ENCODE measurements at places on chromosomes 3 and 15.

DNA sequence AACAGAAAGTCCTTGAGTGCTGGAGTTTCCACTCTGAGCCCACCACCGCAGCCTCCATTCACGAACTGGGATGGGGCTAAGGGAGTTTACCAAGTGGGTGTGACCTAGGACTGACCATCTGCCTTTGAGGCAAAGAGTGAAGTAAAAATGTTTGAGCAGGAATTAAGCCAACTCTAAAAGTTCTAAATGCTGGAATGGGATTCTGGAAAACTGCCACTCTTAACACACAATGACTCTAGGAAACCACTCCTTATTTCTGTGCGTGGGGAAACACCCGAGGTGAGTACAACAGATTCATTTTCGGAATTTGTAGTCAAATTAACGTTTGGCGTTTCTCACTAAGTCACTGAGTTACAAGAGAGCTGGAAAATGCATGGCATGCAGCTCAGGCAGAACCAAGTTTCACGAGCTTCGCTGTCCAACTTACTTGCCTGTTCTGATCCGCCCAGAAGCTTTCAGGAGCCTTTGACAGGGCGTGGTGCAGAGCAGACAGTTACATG is 31.6 kb downstream of the ISL2 start:
- no peak for DNase-seq

- DNase-seq = no peak
These were observed 10.2 kb upstream of the HTR3C start for GRCh38 chr3:184042617-184043016.

DNA sequence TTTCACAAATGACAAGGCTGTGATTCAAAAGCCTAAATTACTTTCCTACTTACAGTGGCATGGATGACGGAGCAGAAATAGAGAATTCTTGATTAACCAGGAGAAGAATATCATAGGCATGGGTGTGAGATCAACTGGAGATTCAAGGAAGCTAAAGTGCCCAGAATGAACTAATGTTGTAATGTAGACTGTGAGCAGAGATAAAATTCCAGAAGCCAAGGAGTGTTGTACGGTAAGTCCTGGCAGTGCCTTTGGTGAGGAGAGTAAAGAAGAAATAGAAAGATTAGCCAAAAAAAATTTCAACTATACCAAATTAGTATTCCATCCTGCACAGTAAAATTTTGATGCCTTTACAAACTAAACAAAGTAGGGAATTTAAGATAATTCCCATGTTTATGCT is 75.9 kb downstream of the ZBTB20 start:
- no peak for DNase-seq

- DNase-seq = no peak
These were observed 653.6 kb downstream of the NLGN1 start for GRCh38 chr3:174051191-174051590.

DNA sequence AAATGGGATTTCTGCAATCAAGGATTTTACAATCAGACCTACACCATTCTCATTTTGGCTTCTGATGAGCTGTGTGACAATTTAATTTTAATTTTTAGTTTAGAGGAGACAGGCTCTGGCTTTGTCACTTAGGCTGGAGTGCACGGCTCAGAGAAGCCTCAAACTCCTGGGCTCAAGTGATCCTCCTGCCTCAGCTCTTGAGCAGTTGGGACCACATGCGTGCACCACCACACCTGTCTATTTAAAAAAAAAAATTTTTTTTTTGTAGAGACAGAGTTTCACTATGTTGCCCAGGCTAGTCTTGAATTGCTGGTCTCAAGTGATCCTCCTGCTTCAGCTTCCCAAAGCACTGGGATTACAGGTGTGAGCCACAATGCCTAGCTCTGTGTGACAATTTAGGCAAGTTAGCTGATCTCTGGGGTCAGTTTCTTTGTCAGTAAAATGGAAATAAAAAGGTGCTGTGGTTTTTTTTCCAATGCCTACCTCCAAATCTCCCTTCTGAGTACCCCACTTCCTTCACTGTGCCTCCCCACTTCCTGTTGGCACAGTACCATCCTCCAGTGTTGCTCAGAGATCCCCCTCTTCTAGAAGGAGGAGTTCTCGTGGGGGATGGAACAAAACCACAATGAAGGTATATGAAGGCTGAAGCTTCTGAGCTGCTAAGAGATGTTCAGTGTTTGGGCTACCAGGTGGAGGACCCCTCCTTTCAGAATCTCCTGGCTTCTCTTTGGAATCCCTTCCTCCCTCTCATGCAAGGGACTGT is 54.1 kb upstream of the GSK3B start:
- no peak for DNase-seq

DNA sequence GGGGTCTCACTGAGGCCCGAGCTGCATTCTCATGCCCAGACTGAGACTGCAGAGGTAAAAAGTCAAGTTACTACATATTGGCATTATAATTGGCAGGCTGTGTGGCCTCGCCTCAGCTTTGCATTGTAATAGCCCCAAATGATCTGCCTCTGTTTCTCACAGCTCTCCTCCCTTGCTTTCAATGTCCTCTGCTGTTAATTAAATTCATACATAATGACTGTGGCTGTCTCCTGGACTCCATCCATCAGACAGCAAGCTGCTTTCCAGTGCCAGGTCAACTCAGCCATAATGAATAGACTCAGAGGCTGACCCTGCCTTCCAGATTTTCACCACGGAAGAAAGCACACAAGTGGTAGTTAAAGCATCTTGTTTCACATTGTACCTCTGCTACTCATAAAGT is 7.6 kb upstream of the RTP4 start:
- DNase-seq = peak; percentile 25

DNA sequence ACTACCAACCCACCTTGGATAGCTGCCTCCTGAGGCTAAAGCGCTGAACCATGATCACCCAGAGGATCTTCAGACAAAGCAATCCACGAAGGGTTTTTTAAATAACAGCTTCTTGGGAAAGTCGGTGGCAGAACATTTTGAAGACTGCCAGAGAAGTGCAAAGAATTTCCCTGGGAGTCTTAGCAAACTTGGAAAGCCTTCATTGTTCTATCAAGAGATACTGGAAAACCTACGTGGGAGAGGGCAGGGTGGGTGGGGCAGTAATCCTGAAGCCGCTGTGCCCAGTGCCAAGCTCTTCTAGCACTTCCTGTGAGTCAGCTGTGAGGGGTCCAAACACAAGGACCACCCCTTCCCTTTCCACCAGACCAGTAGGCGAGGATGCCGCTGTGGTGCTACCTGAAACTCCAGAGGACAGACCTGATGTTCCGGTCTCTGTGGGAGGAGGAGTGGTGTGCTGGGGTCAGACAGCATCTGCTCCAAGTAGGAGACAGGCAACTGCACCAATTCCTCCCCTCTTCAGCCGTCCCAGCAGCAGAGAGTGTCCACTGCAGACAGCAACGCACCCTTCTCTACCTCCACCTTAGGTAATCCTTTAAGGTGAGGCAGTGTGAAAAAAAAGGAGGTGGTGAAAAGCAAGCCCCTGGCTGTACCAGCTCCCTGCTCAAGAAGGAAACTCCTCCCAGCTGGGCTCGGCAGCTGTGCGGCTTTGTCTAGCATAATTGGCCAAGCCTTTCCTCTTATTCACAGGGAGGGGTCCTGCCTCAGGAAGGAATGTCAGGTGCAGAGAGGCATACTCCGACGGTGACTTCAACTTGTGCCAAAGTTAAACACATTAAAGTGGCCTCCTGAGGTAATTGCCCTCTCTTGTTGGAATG is 99.0 kb downstream of the TMCC1 start:
- peak; percentile 17 for DNase-seq

GRCh38 chr15:74812533-74812932 is at the start of gene LMAN1L:
Gene LMAN1L (plus strand): TSS chr15:74812835. CDS start chr15:74812855, 20 bp downstream.
- DNase-seq = no peak

GRCh38 chr3:105322570-105323273 is 44.0 kb upstream of the ALCAM start:
- peak; percentile 14 for DNase-seq

DNA sequence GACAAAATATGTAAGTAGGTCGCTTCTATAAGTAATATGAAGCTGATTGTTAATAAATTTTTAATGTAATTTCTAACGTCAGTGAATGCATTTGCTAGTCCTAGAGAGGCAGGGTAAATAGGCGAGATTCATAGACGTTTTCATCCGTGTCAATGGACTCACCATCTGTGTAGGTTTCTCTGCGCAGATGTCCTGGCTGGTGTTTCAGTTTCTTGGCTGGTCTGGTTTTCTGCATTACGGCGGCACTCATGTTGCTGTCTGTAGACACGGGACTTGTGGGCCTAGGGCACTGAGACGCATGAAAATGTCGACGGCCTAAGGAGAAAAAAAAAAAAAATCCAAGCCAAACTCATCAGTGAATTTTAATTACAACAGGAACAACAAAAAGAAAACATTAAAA is 1153.3 kb downstream of the ROBO1 start:
- DNase-seq = no peak

DNA sequence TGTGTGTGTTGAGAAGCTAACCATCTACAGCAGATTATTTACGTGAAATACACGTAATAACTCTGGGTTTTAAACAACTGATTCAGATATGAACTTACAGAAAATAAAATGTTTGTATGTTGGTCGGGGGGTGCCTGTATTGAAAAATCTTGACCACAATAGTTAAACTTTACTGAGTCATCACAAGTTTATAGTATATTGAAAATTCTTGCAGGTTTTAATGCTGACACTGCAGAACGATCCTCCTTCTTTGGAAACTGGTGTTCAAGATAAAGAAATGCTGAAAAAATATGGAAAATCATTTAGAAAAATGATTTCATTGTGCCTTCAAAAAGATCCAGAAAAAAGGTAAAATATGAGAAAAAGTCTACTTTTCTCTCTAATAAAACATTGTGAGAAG is 41.3 kb upstream of the SLC22A13 start:
- peak; percentile 9 for DNase-seq

DNA sequence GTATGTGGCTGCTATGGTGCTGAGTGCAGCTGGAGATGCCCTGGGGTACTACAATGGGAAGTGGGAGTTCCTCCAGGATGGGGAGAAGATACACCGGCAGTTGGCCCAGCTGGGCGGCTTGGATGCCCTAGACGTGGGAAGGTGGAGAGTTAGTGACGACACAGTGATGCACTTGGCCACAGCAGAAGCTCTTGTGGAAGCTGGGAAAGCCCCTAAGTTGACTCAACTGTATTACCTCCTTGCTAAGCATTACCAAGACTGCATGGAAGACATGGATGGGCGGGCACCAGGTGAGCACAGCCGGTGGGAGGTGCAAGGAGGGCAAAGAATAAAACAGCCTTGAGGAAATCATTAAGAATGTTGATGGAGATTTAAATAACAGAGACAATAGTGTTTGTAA is 2.9 kb downstream of the ADPRH start:
- DNase-seq = no peak

- DNase-seq = no peak
These were observed 43.5 kb downstream of the KLF15 start for GRCh38 chr3:126313580-126314304.

DNA sequence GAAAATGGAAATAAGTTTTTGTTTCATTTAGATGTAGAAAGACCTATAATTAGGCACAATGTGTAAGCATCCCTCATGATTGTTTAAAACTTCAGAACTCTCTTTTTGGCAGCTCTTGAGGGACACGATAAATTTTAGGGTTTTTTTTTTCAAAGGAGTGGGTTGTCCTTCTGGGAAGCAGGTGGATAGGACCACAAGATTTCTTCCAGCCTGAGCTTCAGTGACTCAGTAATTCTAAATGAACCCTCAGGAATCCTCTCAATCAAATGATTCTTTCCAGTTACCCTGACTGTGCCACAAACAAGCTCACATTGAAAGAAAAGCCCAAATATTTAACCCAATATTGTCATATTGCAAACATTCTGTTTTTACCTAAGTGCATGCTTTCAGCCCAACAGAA is 45.1 kb downstream of the COL8A1 start:
- DNase-seq = no peak

GRCh38 chr15:72593838-72594237 is 60.7 kb upstream of the GOLGA6B start:
- DNase-seq = no peak

DNA sequence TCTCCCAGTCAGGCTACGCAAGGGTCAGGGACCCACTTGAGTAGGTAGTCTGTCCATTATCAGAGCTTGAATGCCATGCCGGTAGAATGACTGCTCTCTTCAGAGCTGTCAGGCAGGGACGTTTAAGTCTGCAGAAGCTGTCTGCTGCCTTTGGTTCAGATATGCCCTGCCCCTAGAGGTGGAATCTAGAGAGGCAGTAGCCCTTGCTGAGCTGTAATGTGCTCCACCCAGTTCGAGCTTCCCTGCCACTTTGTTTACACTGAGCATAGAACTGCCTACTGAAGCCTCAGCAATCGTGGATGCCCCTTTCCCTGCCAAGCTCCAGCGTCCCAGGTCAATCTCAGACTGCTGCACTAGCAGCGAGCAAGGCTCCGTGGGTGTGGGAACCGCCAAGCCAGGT is 57.5 kb upstream of the SETMAR start:
- no peak for DNase-seq

GRCh38 chr15:66515901-66516322 is 10.8 kb downstream of the ZWILCH start:
- no peak for DNase-seq

DNA sequence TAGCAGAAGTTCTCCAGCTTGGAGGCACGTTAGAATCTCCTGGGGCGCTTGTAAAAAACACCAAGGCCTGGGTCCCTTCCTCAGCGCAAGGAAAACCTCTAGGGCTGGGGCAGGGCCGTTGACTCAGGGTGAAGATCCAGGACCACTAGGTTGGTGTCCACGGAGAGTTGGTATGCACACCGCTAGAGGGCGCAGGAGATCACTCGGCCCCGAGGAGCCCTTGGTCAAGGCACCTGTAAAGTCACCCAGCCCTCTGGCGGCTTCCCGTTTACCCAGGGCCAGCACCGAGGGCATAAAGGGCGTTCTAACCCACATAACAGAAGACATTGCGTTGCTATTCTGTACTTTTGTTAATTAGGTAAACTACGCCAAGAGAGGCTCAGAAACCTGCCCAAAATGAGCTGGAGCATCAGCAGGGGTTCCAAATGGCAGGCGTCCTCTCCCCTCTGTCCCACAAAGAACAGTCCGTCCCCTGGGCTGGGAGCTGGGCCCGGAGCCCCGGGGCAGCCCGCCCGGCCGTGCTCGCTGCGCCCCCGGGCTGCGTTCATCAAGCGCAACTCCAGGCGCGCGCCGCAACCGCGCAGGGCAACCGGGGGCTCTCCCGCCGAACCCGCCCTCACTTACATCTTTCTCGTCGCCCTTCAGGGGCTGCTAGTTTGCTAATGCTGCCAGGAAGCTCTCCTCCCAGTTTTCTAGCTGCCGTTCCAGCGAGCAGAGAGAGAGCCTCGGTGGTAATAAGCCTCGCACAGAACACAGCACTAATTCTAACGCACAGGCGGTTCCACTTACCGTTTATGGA is 332.1 kb downstream of the ARRDC4 start:
- DNase-seq = peak; percentile 8

Measured in fibroblast of upper back skin (primary cell).